ENCODE measurements at places on chromosomes 6 and 20.

DNA sequence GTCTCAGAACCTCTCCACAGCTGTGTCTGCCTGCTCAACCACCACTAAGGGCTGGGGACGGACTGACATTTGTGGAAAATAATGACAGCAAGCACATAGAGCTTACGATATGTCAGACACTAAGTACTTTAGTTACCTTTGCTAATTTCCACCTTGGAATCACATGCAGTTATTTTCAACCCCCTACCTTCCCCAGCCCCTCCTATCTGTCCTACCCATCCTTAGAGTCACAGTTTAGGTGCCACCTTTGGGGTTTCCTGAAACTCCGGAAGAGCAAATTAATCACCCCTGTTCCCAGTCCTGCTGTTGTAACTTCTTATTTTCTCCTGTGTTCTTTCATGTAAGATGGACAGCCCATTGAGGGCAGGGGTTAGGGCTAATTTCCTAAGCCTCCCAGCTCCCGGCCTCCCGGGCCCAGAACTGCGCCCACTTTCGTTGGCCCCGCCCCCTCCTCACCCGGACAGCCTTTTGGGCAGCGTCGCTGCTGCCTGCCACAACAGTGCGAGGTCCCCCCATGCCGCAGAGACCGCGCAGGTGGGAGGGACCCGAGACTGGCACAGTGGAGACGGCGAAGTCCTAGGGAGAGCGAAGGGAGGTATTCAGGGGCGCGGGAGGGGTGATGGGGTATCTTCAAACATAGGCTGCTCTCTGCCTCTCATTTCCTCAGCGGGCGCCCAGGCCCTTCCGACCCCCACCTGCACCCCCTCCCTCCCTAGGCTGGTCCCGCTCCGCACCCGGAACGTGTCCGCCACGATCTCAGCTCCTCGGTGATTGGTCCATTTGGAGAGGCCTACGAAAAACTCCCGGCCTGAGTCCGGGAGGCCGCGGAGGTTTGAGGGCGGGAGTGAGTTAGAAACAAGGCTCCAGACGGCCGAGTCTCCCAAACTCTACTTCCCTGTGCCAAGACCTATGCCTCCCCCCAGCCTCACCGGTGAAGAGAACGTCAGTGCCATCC, 1.1 kb downstream of the DDAH2 start:
- peaks cover 36% of the 10 kb centered on the region for H3K4me1 ChIP-seq
- H3K36me3 ChIP-seq: peaks cover 24% of the 10 kb centered on the region
- peak overlapping the region; percentile 93 for H3K4me3 ChIP-seq
- H3K27ac ChIP-seq: no peak overlapping the region
- peaks cover 6% of the 10 kb centered on the region for H3K27me3 ChIP-seq

DNA sequence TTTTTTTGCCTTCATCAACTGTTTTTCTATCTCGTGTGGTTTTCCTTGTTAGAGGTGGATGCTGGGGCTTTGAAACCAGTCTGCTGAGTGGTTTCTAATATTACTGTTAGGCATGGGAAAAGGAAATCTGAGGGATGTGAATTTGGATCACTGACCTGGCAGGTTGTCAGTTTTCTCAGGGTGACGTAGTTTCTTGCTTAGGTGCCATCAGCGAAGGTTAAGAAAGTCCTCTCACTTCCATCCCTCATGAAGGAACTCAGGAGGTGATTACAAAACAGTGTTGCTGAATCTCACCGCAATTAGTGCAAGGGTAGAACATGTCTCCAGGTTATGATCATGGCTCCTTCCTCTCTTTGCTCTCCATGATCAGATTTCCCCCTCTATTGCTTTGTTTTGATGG, 135.9 kb downstream of the SOX4 start:
- no peak for DNase-seq
- H3K4me1 ChIP-seq: peaks cover 24% of the 10 kb centered on the region

DNA sequence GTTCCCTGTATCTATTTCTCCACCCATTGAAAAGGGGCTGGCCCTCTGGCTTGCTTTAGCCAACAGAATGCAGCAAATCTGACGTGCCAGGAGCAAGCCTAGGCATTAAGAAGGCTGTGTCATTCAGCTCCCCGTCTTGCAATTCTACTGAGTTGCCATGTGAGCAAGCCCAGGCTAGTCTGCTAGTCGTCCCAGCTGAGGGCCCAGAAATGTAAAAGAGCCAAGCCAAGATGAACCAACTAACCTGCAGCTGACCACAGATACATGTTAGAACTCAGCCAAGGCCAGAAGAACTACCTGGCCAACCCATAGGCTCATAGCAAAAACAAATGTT, 30.1 kb downstream of the PREP start:
- H3K4me3 ChIP-seq: no peak overlapping the region
- no peak overlapping the region for H3K27ac ChIP-seq
- peaks cover 22% of the 10 kb centered on the region for H3K4me1 ChIP-seq
- H3K27me3 ChIP-seq: no peaks in the 10 kb centered on the region

GRCh38 chr20:10297684-10298240, 79.1 kb downstream of the SNAP25 start:
- H3K27ac ChIP-seq: no peak overlapping the region
- peaks cover 14% of the 10 kb centered on the region for H3K4me1 ChIP-seq
- no peak overlapping the region for H3K4me3 ChIP-seq
- peaks cover 10% of the 10 kb centered on the region for H3K36me3 ChIP-seq
- no peak for DNase-seq
- peaks cover 25% of the 10 kb centered on the region for H3K27me3 ChIP-seq

GRCh38 chr6:133542056-133542821, 301.1 kb downstream of the EYA4 start:
- peaks cover 17% of the 10 kb centered on the region for H3K4me1 ChIP-seq
- no peak overlapping the region for H3K27ac ChIP-seq
- H3K4me3 ChIP-seq: no peak overlapping the region
- no peak for DNase-seq
- H3K36me3 ChIP-seq: no peaks in the 10 kb centered on the region

GRCh38 chr6:89013438-89013837, 50.0 kb upstream of the RNGTT start:
- DNase-seq: no peak
- no peak overlapping the region for H3K27ac ChIP-seq
- peaks cover 10% of the 10 kb centered on the region for H3K27me3 ChIP-seq

DNA sequence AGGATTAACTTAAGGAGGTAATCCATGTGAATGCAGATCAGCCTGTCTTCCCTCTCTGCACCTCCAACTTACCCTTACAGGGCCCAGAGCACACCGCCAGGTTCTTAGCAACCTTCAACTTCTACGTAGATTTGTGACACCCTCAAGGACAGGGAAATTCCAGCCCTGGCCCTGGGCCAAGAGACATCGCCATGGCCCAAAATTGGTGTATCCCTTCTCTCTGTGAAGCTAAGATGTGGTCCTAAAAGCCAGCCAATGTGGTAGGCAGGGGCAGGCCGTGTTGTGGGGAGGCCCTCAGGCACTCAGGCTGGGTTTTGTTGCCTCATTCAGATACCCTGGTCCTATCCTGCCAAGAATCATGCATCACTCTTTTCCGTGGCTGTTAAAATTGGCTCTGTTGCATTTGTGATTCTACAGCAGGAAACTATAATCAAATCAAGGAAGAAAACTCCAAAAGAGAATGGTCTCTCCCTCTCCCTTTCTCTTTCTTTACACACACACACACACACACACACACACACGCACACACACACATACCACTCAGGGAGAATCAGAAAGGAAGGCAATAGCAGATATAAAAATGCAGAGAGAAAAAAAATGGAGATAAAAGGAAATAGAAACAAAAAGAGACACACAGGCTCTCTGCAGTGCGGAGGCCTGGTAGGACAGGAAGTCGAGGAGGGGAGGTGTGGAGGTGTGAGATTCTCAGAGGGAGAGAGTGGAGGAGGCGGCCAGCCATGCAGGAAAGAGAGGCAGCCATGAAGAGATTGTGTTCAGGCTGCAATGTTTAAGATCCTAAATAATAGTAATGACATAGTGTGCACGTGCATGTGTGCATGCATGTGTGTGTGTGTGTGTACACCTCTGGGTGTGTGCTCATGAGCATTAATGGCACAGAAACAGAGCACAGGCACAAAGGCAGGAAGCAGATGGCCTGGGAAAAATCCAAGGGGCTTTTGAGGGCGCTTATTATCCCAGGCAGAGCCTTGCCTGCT, 201.8 kb upstream of the LRFN2 start:
- H3K4me3 ChIP-seq: no peak overlapping the region
- peaks cover 7% of the 10 kb centered on the region for H3K4me1 ChIP-seq
- no peaks in the 10 kb centered on the region for H3K36me3 ChIP-seq
- H3K27me3 ChIP-seq: peaks cover 12% of the 10 kb centered on the region
- no peak overlapping the region for H3K27ac ChIP-seq
- no peak for DNase-seq

DNA sequence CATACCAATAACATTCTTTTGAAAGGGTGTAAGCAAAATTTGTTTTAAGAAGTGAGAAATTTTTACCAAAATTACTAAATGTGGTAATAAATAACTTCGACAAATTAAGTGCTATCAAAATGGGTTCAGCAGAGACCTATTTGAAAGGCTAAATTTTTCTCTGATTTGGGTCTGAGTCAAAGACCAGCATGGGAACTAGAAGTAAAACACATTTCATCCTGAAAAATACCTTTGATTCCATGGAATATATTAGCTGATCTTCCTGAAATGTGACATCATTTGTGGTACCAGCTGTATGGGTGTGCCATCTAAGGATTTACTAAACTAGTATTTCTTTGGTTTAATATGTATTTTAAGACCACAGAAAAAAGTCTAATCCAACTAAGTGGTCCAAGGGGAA, 63.6 kb downstream of the BLOC1S5 start:
- no peak for DNase-seq
- H3K4me1 ChIP-seq: peaks cover 32% of the 10 kb centered on the region

All from HFFc6 (cell line).